Activated CD8-positive, alpha-beta T cell treated with anti-CD3 and anti-CD28 coated beads, Interleukin-2, amount 10 ng/mL, durations not matched to agents 7 days and 5 days (primary cell): ENCODE measurements at places on chromosomes 11 and 22. TPM values are rescaled to one million over a fixed set of nuclear protein-coding genes. Genes with fewer than 3 reads are reported as not detected.
A peak's percentile ranks its signal among the peaks of the same experiment; 100 is the strongest.

Gene LIF
- 569 TPM for total RNA-seq

Gene CARNS1
- total RNA-seq, result 4.9 TPM

Gene HSCB
- 13.7 TPM for total RNA-seq

Gene SLC22A8
- total RNA-seq, result not detected

Gene KCTD14
- total RNA-seq, result 0.21 TPM

DNA sequence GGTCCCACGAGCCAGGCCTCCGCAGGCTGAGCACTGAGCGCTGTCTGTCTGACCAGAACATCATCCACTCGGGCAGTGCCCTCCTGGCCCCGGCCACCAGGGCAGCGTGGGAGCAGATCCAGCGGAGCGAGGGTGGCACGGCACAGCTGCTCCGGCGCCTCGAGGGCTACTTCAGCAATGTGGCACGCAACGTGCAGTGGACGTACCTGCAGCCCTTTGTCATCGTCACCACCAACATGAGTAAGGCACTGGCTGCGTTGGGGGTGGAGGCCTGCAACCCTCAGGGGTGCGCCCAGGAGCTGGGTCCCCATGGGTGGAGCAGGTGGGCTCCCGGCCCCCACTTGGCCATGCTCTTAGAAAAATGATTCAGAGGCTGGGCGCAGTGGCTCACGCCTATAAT, 49.7 kb upstream of the PRODH start:
- DNase-seq, result no peak

DNA sequence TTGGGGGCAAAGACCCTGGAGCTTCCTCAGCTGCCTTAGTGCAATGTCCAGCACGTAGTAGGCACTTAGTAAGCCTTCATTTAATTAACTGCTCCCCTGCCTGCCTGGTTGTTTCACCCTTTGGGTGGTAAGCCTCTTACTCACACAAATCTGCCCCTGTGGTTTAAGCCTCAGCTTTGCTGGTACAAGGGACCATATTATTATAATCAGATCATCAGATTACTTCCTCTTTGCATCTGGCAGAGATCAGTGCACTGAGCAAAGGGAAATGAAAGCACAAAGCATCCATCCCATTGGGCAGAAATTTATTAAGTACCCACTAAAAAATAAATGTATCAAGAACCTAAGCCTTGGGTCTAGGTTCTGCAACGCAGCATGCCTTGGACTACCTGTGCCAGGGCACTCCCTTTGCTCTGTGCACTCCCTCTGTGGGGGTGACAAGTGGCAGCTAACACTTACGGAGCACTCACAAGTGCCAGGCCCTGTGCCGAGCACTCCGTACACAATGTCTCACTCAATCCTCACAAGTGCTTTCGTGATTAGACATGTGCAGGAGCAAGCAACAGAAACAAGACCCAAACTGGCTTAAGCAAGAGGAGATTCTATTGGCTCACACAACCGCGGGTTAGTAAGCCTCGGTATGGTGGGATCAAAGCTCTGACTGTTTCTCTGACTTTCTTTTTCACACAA, 34.9 kb upstream of the DAGLA start:
- no peak for DNase-seq

DNA sequence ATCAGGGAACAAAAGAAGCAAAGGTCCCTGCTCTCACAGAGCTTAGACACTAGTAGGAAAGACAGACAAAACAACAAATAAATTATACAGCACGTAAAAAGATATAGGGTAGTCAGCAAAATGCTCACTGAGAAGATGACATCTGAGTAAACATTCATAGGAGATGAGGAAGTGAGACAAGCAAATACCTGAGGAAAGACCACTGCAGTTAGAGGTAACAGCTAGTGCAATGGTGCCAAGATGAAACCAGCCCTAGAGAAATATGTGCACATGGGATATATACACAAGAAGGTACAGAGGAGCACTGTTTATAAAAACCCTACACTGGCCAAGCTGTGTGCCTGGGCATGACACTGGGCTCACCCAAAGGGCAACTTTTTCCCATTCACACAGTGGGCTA, 9.8 kb downstream of the CYP2R1 start:
- no peak for DNase-seq

- DNase-seq, result peak; percentile 75
Observed at GRCh38 chr11:78079232-78080083, at the start of gene NDUFC2. Gene NDUFC2 (minus strand): TSS chr11:78079862. CDS start chr11:78079744, 118 bp downstream.

DNA sequence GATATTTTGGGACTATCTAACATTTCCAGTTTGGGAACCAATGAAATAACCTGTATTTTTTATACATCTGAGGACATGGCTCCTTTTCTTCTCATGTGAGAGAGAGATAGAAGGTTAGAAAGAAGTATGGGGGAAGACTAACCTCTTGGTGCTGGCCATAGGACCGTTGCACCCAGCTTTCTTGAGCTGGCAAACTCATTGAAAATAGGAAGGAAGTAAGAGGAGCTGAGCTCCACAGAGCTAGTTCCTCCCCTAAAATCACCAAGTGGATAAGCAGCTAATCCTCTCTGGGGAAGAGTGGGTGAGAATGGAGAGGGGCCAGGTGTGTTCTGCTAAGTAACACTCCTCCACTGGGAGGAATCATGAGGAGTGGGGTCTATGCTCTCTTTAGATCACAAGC, 387.4 kb upstream of the CADM1 start:
- no peak for DNase-seq
